Muscle of arm (tissue), 14 donors: ENCODE measurements at places on chromosomes 12 and 14. TPM values are rescaled to one million over a fixed set of nuclear protein-coding genes. Genes with fewer than 3 reads are reported as not detected.

- no peak for DNase-seq
These were observed 35.3 kb upstream of the ANKRD9 start for GRCh38 chr14:102544747-102545460.

GRCh38 chr14:81386290-81386745 is 13.8 kb downstream of the STON2 start:
- no peak for DNase-seq

CFAP54 gene
- 0.32 TPM for polyA plus RNA-seq

DNA sequence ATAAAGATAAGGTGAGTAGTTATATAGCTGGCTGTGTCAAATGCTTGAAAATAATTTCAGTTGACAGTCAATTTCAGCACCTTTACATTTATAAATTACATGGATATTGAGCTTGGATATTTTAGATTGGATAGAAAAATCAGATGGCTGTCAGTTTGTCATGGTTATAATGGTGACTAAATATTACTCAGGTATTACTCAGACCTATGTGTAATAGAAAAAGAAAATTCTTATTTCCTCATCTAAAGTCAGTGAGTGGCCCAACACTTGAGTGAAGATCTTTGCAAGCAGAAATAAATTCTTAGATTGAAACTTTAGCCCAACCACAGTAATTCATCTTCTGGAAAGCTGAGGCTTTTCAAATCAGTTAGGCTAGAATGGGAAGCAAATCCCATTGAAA is 354.4 kb downstream of the NAV3 start:
- no peak for DNase-seq

GRCh38 chr12:1357171-1357570 is 237.2 kb downstream of the FBXL14 start:
- DNase-seq = no peak

ST8SIA1 gene
- 8.9 TPM for polyA plus RNA-seq

DNA sequence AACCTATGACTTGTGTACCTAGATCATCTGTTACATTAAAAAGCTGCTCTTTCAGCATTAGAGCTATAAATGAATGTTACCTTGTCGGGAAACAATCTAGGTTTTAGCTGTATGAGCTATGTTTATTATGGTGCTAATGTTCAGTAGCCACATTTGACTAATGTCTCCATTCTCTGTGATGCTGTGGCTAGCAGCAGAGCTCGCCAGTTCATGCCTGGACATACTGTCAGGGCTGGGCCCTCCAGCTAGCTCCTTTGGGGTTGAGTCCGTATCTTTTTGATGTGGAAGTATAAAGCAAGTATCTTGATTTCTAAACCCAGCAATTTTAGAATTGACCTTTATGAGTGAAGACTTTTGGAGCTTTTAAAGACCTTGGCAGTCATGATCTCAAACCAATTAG is 36.1 kb downstream of the USP44 start:
- no peak for DNase-seq

DNA sequence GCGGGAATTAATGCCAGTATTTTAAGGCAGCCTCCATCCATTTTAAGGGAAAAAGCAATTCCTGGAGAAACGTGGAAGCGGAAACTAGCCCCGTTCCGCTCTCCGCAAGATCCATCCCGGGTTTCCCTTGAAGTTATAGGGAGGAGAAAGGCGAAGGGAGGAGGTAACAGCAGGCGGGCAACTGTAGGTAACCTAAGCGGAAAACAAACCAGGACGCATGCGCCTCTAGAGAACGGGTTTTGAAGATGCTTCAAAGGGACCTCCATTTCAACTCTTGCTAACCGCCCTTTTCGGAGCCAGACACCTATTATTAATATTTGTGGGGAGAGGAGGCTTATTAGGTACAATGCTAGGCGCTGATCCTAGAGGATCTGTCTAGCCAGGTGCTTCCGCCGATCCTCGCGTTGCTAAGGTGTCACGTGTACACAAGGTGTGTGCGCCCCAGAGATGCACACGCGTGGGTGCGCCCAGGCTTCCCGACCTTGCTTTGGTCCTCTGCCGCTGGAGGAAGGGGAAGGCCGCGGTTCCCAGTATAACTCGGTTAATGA is 6.2 kb downstream of the TBX5 start:
- DNase-seq = peak; percentile 57

CLEC9A gene
- polyA plus RNA-seq = not detected

GRCh38 chr12:52796839-52797528 is 1.1 kb upstream of the KRT3 start:
- DNase-seq = no peak

VTI1B gene
- 83.5 TPM for polyA plus RNA-seq

DNA sequence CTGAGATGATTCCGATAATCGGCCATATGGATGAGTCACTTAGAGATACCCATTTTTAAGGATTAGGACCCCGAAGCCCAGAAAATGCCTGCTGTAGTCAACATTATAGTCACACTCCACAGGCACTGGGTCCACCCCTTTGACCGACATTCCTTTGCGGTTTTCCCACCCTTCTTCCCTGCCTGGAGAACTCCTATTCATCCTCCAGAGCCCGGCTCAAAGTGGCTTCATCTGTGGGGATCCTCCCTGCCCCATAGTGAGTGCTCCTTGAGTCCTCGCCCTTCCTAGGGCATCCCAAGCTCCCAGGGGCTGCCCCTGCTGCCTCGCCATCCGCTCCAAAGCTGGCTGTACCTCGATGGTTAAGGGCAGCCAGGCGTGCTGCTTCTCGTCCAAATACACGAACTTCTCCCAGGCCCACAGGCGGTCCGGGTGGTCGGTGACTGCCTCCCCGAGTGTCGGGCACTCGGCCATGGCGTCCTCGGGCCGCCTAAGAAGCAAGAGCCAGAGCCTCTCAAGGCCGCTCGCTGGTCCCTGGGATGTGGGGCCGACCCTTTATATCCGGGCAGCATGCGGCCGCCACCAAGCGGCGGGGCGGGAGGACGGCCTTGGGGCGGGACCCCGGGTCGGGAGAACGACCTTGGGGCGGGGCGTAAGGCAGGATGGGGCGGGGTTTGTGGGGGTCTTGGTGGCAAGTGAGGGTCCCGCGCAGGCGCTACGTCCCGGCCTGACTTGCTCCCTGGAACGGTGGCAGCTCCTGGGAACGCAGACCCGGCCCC is at the start of gene TCL1A:
Gene TCL1A (minus strand): TSS at position 530 of the 776 bp plus-strand sequence. CDS start 59 bp downstream, at position 471.
- no peak for DNase-seq
